ENCODE measurements at places on chromosomes 6 and 20.

GRCh38 chr20:20143165-20143564 is 90.8 kb downstream of the CFAP61 start:
- no peak for DNase-seq

DNA sequence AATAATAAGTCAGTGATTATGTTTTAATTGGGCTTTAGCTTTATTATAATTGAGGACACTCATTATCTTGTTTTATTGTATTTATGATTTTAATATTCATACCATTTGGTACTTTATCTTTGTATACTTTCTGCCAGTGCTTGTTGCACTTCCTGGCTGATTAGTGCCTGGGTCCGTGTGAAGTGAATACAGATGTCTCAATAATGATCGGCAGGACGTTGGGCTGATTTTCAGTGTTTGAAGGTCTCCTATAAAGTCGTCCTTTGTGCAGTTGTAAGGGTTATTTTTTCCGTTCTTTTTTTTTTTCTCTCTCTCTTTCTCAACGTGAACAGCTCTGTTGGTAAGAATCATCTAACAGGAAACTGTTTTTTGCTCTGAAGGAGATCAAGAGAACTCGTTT is 450.0 kb upstream of the POU3F2 start:
- no peak for DNase-seq

DNA sequence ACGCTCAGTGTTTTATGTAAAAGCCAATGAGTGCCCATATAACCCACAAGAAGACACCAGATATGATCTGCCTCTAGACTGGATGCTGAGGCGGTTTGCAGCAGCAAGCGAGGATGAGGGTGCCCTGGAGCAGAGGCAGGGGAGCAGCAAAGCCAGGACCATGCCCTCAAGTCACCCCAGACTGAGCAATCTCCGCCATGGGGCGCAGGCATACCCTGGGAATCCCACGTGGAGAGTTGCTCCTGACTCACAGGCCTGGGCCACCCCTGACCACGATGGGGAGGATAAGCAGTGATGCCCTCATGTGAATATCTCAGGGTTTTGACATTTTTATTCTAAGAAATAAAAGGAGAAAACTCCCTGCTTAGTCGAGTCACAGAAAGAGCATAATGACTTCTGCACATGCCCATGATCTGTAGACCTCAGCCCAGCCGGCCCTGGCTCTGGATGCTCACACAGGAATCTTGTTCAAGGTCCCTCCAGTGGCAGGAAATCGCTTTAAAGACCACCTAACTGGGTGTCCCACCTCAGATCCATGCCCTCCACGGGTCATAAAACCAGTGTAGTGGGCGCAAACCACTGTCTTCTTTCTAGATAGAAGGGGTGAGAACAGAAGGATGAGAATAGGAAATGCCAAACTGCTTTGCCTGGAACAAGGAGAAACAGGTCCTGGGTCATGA is 138.3 kb upstream of the SNX9 start:
- DNase-seq = no peak

GRCh38 chr6:42195415-42195814 is 659 bp upstream of the GUCA1B start:
- DNase-seq = no peak

GRCh38 chr20:38355161-38356012 is 9.1 kb downstream of the LBP start:
- DNase-seq = no peak

- no peak for DNase-seq
Observed at GRCh38 chr6:139539852-139540251, 165.4 kb upstream of the CITED2 start.

DNA sequence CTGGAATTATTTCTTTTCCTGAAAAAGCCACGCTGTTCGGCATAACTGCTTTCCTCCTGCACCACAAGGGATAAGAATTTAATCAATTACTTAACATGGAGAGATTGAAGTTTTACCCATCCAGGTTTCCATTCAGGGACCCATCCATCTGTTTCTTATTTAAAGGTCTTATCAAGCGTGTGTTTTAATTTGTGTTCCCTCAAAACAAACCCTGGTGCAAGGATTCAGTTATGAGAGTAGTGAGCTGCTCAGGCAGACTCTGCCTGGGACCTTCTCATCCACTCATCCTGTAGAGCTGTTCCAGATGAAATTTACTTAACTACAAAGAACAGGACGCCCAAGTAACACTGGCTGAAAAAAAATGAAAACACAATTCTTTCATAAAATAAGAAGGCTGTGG is 97.8 kb downstream of the BANF2 start:
- no peak for DNase-seq

DNA sequence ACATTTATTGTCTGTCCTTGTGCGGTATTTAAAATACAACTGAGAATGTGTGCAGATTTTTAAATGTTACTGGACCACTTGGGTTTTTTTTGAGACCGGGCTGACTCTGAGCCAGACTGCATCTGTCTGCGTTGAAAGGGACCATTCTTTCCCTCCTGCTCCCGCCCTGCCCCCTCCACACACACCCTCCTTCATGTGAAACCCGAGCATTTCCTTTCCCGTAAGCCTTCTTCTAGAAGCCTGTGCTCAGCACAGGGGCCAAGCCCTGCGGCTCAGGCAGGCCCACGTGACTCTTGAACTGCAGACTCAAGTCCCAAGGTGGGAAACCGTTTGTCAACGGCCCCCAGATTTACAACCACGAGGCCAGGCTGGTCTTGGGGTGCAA is 82.7 kb upstream of the FOXC1 start:
- no peak for DNase-seq

DNA sequence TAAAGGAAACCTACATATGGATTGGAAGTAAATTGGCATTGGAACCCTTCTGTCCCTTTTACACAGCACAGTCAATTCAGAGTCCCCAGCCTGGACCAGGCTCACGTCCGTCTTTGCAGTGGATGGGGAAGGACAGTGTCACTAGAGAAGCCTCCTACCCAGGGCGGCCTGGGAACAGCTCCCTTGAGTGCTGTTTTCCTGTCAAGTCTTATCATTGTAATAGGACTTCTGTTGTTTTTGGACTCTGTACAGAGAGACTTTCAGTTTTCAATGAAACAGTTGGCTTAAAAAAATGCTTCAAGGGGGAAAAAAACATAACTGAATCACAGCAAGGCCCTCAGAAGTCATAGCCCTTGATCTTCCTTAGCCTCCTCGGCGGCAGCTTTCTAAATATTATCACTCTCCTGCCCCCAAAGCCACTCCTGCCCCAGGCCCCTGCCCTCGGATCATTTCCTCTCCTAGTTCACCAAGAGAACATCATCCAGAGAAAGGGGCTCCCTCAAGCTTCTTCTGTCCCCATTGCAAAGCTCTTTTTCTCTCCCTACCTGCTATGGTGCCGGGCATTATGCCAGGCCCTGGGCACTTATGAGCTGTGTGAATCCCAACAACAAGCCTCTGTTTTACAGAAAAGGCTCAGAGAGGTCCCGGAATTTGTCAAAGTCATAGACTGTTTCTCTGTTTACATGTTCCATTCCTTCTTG is 37.8 kb upstream of the CNKSR3 start:
- no peak for DNase-seq

GRCh38 chr6:42131531-42131930 is 10.9 kb downstream of the C6orf132 start:
- DNase-seq = no peak

GRCh38 chr6:66057034-66057433 is 350.0 kb upstream of the EYS start:
- no peak for DNase-seq

- no peak for DNase-seq
Observed at GRCh38 chr6:84773431-84774156, 9.2 kb upstream of the TBX18 start.

- DNase-seq = peak; percentile 6
Observed at GRCh38 chr6:170476360-170476759, 76.7 kb downstream of the PSMB1 start.

- no peak for DNase-seq
Observed at GRCh38 chr20:38787870-38788269, 17.6 kb upstream of the PPP1R16B start.

DNA sequence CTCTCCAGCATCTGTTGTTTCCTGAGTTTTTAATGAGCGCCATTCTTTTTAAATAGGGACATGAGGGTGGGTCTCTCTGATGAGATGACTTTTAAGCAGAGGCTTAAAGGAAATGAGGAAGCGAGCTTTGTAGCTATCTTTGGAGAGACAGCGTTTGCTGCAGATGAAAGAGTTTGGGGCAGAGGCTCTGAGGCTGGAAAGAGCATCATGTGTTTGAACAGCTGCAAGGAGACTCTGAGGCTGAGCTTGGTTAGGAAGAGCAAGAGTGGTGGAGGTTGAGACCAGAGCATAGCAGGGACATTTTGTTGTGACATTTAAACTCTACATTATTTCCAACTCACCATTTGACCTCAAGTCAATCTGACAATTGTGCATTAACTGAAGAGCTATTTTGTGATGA is 38.3 kb upstream of the TMX4 start:
- DNase-seq = no peak

DNA sequence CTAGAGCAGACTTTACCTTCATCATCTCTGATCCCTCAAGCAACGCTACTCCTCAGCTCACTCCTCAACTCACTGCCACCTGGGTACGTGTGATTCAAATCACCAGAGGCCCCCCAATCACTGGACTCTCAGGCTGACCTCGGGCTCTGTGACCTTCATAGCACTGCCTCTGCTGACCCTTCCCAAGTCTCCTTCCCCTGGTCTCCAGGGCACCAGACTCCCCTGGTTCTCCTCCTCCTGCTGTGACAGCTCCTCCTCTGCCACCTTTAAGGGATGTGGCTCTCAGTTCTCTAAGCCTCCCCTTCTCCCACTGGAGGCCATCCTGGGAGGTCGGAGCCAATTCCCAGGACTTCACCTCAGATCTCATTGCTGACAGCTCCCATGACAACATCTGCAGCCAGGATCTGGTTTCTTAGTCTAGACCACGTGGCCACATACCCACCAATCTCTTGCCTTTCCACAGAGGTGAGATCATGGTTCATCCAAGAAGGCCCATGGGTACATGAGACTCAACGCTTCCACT is 90.4 kb downstream of the NFATC2 start:
- no peak for DNase-seq

DNA sequence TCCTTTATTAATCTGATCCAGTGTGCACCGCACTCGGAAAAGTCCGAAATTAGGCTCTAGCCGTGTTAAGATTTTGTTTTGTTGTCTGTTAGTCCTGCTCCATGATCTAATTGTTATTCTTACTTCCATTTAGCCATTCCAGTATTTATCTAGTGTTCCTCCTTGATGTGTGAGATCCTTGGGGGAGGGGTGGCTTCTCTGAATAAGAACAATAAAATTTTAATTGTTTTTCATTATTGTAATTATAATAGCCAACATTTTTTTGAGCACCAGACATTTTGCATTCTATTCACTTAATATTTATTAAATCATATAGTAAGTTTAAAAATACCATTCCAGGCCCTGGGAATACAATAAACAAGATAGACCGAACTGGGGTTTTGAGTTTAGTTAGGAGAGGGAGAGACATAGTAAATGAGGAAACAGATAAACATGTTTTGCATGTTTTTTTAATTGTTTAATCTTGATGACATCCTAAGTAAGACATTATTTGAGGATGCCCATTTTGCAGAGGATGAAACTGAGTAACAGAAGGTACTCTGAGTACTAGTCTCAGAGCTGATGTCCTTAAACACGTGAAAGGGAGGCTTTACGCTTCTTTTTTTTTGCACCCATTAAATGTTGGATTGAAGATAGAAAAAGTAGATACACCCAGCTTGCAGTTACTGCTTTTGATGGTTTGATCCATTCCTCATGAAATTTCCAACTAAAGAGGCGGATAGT is 1.2 kb downstream of the CBFA2T2 start:
- DNase-seq = no peak

All from GDM1 (cell line).